Amniotic epithelial cell (primary cell): ENCODE measurements at places on chromosomes 16 and 17.
A peak's percentile ranks its signal among the peaks of the same experiment; 100 is the strongest.

DNA sequence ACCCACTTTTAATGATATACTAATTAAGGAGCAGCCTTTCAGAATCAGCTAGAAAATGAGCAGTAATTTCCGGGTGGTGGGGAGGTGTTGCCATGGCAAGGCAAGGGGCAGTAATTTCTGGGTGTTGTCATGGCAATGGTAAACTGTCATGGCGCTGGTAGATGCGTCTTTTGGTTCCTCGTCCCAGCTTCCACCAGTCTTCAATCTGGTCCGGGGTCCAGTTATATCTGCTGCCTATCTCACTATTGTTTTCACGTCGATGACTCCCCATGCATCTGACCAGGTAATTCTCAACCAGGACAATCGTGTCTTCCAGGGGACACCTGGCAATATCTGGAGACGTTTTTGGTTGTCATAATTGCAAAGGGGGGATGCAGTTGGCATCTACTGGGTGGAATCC lies 34.9 kb downstream of the TMEM114 start:
- no peak for DNase-seq

GRCh38 chr17:7001318-7001961 lies 5.6 kb downstream of the ALOX12 start:
- DNase-seq, result no peak

GRCh38 chr16:58753711-58754134 lies 19.6 kb upstream of the GOT2 start:
- DNase-seq, result no peak

- DNase-seq, result peak; percentile 80
These were observed 105.0 kb downstream of the ZNF778 start for GRCh38 chr16:89322321-89323119.

- no peak for DNase-seq
These were observed 2.1 kb downstream of the COL1A1 start for GRCh38 chr17:50199211-50199802.

DNA sequence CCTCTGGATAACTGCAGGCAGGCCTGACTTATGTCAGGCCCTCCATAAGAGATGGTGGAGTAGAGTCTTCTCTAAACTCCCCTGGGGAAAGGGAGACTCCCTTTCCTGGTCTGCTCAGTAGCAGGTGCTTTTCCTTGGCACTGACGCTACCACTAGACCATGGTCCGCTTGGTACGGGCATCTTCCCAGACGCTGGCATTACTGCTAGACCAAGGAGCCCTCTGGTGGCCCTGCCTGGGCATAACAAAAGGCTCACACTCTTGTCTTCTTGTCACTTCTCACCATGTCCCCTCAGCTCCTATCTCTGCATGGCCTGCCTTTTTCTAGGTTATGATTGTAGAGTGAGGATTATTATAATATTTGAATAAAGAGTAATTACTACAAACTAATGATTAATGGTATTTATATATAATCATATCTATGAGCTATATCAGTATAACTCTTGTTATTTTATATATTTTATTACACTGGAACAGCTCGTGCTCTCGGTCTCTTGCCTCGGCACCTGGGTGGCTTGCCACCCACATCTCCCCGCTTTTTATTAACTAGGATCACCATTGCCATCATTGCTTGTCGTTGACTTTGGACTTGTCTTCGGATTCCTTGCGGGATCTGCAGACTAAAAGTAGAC lies 59.8 kb upstream of the ARL4D start:
- peak; percentile 53 for DNase-seq

DNA sequence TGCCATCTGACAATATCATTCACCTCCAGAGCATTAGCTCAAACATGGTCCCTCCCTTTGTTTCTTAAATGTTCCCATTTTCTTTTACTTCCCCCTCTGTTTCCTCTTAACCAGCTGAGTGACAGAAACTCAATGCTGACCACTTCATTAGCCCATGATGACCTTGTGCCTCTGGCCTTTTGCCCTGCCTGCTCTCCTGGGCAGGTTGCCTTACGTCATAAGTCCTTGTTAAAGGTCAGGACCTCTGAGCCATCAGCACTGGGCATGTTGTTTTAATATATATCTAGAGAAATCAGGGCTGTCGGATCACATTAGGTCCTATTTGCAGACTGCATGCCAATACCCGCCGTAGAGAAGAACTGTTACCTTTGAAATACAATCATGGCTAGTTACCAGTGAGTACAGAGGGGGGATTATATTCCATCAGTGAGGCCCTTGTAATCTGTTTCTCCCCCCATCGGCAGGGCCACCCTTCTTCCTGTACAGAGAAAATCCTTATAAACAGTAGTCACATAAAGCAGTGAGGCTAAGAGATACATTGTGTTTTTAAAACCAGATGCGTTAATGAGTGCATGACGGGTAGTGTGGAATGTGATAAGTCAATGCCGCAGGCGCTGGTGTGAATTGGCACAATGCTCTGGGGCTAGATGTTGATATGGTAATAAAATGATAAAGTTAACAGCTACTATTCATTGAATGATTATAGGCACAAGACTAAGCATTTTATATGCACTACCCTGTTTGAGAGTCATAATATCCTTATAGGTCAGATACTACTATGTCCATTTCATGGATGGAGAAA lies 94.3 kb upstream of the ZFHX3 start:
- no peak for DNase-seq

GRCh38 chr16:2702871-2703745 lies 16.9 kb downstream of the PRSS27 start:
- no peak for DNase-seq

- DNase-seq, result no peak
These were observed 15.9 kb downstream of the TNRC6A start for GRCh38 chr16:24745391-24745790.

GRCh38 chr17:29880031-29880430 lies 50.0 kb downstream of the SSH2 start:
- DNase-seq, result no peak

DNA sequence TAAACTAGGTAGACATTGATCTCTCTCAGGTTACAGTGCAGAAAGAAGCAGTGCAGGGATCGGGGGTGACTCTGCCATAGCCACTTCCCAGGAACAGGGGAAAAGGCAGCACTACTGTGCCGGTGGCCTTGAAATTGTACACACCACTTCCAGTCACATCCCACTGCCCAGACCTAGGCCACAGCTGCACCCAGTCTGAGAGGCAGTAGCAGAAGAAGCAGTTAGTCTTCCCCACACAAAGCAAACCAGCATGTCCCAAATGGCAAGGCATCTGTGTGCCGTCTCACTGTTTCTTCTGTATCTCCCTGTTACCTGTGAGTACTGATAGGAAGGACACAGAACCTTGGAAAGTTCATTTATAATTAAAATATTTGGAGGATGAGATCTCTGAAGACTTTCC lies 47.0 kb downstream of the TMC6 start:
- DNase-seq, result no peak

GRCh38 chr16:29820271-29820701 lies at the start of gene MVP:
Gene MVP (plus strand): TSS chr16:29820462. CDS start chr16:29830550, 10,088 bp downstream.
- DNase-seq, result peak; percentile 64

DNA sequence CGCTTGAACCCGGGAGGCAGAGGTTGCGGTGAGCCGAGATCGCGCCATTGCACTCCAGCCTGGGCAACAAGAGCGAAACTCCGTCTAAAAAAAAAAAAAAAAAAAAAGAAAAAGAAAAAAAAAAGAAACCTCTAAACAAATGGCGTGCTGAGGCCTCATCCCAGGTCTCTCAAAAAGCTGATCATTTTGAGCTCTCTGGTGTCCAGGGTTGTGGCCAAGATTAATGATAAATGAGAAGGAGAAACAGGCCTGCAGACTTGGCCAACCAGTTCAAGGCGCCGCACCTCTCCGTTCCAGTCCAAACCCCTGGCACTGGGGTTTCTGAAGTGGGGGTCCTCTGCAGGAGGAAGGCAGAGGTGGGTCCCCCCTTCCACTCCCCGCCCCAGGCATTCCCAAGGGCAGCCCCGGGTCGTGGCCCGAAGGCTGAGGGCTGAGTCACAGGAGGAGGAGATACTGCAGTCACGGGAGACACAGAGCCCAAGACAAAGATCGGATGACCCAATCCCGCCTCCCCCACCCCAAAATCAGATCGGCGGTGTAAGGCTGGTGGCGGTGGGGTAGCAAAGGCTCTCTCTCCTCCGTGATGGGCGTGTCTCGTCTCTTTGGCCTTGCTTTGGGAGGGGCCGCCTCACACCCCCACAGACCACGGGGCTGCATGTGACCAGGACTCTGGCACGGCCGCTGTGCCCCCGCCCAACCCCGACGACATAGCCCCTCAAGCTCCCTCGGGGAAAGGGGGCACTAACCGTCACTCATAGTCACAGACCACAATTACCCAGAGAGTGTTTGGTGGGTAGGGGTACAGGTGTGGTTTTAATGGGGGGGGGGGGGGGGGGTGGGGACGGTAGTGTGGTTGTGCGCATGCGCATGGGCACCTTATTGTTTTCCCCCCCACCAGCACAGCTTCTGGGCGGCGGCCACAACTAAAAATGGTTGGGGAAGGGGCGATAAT lies 1.1 kb downstream of the VAT1 start:
- DNase-seq, result peak; percentile 65

DNA sequence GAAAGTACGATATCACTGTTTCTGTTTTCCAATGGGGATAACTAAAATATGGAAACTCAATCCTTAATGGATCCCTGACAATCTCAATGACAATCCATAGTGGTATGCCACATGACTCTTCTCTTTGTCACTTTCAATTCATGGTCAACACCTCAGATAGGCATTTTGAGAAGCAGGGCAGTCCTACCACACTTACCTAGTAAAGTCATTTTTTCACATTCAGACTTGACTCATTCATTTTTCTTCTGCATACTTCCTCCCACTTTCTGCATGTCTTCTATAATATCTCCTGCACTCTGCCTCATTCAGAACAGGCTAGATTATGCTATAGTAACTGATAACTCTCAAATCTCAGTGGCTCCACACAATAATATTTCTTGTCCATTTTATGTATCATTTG lies 117.5 kb downstream of the FTO start:
- DNase-seq, result peak; percentile 44

- DNase-seq, result no peak
These were observed 70.9 kb downstream of the ENGASE start for GRCh38 chr17:79145548-79145947.

DNA sequence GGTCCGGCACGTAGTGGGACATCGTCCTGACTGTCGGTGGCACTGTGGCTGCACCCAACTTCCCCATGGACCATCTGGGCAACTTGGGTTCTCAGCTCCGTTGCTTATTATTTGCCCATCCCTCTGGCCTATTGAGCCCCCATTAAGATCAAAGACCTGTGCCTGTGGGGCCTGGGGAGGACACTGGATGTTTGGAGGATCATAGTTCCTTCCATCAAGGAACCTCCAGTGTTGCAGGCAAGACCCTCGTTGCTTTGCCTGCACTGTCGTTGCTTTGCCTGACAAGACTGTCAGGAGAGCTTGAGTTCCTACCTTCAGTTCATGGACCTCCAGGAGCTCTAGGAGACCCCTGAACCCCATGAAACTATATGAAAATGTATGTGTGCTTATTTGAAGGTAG lies 127.2 kb downstream of the CCDC144A start:
- DNase-seq, result no peak

DNA sequence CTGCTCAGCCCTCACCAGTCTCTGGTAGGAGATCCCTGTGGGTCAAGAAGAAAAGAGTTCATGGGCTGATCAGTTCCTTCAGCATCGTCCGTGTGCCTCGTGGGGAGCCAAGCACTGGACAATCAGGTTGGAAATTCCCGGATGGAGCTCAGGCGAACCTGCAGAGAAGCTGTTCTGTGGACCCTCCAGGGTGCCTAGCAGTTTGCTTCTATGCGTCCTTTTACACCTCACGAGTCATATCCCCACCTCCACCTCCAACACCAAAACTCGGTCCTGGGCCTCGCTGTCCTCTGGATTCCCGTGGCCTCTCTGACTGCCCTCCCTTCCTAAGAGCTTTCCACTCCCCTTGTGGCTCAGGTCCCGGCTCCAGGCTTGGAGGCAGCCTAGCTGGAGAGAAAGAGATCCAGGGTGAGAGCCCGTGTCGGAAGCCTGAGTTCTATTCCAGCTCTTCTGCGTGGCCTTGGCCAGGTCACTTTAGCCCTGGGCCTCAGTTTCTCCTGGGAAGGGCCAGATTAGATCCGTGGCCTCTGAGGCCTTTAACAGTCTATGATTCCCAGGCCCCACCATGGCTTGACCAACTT lies 26.2 kb upstream of the PIK3R6 start:
- no peak for DNase-seq

DNA sequence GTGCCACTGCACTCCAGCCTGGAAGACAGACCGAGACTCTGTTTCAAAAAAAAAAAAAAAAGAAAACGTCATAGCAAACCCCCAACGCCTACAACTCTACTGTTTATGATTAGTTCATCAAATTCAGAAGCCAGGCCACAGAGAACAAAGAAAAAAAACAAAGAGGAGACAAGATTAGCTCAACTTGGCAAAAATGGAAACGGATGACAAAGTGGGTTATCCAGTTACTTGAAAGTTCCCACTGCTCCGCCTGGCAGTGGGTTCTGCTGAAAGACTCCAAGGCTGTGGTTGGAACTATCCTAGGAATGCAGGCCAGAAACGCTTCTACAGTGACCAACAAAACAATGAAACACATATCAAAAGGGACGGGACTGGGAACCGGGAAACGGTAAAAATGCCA lies 53.1 kb downstream of the MRM3 start:
- peak; percentile 98 for DNase-seq

DNA sequence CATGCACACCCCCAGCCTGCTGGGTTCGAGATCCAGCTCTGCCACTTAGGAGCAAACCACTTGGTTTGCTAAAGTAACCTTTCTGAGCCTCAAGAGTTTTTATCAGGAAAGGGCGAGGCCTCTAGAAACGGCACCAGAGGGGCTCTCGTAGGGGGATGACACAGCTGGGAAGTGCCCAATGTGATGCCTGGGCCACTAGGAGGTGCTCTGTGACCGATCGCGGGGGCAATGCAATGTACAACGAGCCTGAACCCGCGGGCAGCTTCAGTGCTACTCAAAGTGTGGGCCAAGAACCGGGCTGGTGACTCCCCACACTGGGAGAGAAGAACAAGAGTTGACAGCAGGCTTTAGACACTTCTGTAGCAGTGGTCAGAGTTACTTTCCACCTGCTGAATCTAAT lies 9.4 kb downstream of the C16orf89 start:
- peak; percentile 23 for DNase-seq

DNA sequence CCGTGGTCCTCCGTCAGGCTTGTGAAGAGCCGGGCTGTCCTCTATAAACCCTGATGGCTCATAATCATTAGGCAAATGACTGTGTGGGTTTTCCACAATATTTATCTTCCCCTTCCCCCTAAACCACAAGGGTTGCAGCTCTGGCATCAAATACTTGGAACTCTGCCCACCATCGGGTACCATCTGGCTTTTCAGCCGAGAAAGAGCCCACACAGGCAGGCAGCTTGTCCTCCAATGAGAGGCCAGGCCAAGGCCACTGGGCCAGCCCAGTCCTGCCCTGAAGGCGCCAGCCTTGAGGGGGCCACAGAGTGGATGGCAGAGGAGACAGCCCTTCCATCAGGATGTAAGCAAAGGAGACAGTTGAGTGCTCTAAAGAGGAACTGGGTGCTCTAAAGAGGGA lies 31.8 kb upstream of the NAT9 start:
- no peak for DNase-seq

GRCh38 chr16:31413381-31413780 lies 14.8 kb downstream of the COX6A2 start:
- no peak for DNase-seq
